ENCODE measurements at places on chromosomes 11 and 22. TPM values are rescaled to one million over a fixed set of nuclear protein-coding genes. Genes with fewer than 3 reads are reported as not detected.

GRCh38 chr22:20857838-20858614, 585 bp downstream of the PI4KA start:
- DNase-seq, result peak; percentile 98

DNA sequence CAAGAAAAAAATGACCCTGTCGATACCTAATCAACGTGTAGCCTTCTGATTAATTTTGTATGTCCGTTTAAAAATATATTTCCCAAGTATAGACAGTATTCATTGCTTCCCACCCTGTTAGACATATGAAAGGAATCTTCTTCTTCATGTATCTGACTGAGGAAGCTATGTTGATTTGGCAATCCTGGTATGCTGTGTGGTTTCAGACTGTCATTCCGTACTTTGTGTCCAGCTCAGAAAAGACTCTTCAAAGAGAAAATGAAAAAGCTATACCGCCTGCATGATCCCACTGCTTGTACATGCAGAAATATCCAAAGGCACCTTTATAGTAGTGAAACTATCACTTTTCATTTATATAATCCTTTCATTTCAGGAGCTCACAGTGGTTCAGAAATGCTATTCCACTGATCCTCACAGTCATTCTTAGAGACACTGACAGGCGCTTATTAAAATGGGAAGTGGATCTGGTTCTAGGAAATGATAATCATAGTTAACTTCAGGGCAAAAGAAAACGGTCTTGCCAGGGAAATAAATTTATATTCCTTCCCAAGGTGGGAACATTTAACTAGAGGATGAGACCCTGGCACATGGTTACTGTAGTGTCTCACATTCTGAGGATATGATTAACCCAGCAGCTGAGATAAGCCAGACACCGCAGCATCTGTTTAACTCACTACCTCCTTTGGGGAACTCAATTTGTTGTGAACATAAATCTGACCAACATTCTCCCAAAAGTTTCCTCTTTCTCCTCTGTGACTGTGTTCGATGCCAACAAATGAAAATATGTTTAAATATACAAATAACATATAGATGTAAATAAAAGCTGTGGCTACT, 599.2 kb upstream of the LUZP2 start:
- no peak for DNase-seq

Gene OR52E8
- total RNA-seq, result not detected

DNA sequence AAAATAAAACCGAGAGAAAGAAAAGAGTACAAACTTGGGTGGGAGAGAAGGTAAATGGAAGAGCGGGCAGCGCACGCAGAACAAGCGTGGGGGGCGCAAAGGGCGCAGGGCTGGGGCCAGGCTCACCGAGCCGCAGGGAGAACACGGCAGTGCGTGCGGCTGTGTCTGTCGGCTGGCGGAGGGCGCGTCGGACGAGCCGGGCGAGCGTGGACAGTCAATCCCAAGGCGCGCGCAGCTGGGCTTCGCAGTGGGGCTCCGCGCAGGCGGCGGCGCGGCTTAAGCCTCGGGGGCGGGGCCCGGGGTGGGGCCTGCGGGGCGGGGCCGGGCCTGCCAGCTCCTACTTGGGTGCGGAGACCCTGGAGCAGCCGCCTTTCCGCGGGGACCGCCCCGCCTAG, at the start of gene UCP2:
Gene UCP2 (minus strand): TSS at position 249 of the 395 bp plus-strand sequence. CDS start 4,465 bp downstream, outside the sequence.
- DNase-seq, result peak; percentile 95

DNA sequence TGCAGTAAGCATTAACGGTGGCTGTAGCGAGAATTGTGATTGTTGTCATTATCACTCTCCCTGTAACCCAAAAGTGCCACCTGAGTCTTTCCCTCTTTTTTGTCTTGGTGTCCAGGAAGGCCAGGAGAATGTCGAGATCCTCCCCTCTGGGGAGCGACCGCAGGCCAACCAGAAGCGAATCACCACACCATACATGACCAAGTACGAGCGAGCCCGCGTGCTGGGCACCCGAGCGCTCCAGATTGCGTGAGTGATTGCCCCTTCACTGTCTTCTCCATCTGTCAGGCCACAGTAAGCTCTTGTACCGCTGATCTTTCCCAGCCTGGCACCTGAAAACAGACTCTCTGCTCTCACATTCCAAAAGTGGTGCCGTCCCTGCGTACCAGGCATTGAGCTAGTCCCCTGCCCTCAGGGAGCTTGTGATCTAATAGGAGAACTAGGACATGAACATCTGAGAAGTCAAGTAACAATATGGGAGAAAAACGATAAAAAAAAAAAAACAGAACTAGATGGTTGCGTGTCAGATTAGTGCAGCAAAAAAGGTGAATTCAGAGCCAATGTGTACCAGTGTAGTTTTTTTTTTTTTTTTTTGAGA, 5.8 kb downstream of the POLR2F start:
- DNase-seq, result no peak

GRCh38 chr11:92136797-92137196, 87.8 kb upstream of the FAT3 start:
- DNase-seq, result no peak

- no peak for DNase-seq
Measured at GRCh38 chr11:62044639-62045121, 77.2 kb upstream of the FTH1 start.

DNA sequence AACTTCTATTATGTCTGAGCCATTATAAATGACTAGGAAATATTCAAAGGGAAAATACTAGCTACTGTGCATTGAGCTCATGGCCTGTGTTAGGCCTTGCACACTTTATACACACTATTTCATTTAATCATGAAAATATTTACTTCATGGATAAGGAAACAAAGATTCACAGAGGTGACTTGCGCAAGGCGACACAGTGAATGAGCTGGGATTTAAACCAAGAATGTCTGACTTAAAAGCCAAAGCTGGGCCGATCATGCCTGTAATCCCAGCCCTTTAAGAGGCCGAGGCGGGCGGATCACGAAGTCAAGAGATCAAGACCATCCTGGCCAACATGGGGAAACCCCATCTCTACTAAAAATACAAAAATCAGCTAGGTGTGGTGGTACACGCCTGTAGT, 231.5 kb downstream of the MIAT start:
- no peak for DNase-seq

GRCh38 chr11:100878474-100878873, 191.4 kb downstream of the ARHGAP42 start:
- DNase-seq, result no peak

GRCh38 chr11:62786318-62787004, 741 bp upstream of the TMEM179B start:
- peak; percentile 98 for DNase-seq

Gene HIRA
- 31.6 TPM for total RNA-seq

GRCh38 chr11:65897020-65897471, 3.1 kb downstream of the FOSL1 start:
- no peak for DNase-seq

- DNase-seq, result no peak
Measured at GRCh38 chr11:133816146-133816870, 29.0 kb downstream of the SPATA19 start.

DNA sequence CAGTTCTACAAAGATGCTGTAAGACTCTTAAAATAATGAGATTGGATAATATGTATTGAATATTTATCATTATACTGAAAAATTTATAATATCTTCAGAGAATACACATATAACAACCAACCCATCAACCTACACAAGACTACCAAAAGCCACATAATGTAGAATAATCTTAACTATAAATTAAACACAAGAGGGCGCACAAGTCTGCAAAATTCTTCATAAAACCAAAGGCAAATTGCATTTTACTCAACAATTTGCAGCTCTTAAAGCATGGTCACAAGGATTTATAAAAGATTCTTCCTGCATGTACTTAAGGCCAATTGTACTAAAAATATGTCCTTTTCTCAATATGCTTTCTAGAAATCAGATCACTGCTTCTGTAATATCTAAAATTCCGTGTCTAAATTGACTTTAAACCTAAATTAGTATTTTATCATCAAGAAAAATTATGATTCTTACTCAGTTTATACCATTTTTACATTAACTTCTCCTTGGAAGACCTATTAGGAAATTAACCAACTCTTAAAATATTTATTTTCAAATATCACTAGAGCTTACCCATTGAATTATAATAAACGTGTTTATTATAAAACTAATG, 79.0 kb downstream of the TTC28 start:
- no peak for DNase-seq

DNA sequence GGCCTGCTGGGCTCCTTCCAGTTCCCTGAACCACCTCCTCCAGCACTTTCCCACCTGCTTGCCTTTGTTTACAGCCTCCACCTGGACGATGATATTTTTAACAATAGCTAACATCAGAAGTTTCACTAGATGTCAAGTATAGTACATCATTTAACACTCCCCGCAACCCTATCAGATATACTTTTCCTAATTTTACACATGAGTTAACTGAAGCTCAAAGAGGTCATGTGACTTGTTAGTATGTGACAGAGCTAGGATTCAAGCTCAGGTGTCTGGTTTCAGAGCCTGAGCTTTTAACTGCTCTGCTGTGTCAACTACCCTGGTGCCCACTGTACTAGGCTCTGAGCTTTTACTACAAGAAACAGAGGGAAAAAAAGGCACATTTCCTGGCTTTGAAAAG, 14.3 kb upstream of the HPX start:
- no peak for DNase-seq

DNA sequence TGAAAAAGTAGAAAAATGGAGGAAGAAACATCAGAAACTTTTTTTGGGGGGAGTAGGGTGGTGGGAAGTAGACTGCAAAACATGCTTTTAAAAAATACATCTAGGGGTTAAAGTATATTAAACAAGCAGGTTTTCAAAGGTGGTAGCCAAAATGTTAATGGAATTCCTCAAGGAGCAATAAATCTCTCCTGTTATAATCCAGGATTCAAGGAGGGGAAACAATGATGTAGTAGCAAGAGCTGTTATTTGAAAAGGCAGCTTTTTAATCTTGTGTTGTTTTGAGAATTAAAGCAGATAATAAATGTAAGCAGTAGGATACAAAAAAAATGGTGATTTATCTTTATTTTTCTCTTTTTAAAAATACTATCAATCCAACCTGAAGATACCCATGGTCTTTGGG, 736.5 kb upstream of the CCDC90B start:
- no peak for DNase-seq

DNA sequence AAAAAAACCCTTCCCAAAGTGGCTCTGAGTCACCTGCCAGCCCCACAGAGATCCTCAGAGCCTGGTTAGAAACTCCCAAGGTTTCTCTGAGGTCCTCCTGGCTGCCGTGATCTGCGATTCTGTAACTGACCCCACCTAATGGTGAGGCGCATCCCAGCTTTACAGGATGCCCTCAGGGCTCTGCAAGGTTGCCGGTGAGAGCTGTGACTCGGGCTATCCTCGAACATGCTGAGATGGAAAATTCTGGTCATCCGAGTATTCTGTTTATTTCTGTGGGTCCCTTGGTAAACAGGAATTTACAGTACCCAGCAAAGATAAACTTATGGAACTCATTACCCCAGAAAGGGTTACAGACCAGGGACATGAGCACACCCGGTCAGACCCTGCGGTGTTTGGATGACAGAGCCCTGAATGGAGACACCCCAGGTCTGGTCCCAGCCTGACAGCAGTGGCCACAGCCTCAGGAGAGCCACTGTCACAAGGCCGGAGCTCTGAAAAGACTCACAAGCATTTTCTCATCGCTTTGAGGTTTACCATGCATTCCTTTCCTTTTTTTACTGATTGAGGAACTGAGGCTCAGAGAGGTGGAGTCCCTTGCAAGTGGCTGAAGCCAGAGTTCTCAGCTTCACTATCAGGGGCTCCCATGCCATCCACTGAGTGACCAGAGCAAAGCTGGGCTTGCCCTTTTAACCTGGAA, 22.2 kb downstream of the LIF start:
- no peak for DNase-seq

Gene NXPE4
- not detected for total RNA-seq

GRCh38 chr11:65278356-65278755, 16.6 kb downstream of the POLA2 start:
- no peak for DNase-seq

DNA sequence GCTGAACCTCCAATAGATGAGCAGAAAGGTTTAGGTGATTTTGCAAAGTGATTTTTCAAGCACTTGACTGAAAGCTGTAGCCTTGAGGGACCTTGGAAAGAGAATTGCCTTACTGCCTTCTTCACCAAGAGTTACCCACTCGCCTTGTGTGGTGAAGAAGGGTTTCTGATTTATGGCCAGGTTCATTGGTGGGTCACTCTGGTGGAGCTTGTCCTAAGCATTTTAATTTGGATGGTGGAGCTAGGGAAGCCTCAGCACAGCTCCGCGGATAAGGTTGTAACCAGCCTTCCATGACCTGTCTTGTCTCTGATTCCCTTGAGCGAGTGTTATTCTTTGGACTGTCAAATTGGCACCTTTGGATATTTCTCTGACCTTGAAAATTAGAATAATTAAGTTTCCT, 226.4 kb downstream of the FAT3 start:
- DNase-seq, result no peak

Gene OR51F2
- not detected for total RNA-seq

- DNase-seq, result no peak
Measured at GRCh38 chr11:88036701-88037100, 138.5 kb downstream of the RAB38 start.

- DNase-seq, result no peak
Measured at GRCh38 chr11:120424970-120425332, 86.6 kb upstream of the GRIK4 start.

Gene MRPL11
- total RNA-seq, result 50.0 TPM

- peak; percentile 87 for DNase-seq
Measured at GRCh38 chr11:120057028-120057330, 80.9 kb downstream of the TRIM29 start.

- peak; percentile 68 for DNase-seq
Measured at GRCh38 chr11:11780858-11781257, 60.9 kb upstream of the USP47 start.

DNA sequence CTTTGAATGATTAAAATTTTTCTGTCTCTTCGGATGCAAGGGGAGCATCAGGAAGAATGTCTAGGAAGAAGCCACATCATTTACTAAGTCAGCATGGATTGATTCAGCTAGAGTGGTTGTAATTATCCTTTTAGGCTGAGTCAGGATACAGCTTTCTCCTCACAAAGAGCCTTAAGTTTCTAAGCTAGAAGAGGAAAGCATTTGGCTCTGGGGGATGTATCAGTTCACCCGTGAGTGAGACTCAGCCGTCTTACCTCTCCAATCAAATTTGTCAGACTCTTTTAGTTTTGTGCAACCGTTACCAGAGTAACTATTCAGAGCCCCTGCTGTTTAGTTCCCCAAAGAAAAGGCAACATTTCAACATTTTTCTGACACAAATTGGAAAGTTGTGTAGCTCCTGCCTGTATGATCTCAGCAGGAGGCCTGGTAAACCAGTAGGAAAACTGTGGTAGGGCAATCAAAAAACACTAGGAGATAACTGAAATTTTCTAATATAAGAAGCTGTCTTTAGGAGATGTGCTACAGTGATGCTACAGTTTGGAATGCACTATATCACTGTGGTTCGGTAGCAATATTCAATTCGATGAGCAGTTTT, 432.4 kb upstream of the LUZP2 start:
- DNase-seq, result no peak

DNA sequence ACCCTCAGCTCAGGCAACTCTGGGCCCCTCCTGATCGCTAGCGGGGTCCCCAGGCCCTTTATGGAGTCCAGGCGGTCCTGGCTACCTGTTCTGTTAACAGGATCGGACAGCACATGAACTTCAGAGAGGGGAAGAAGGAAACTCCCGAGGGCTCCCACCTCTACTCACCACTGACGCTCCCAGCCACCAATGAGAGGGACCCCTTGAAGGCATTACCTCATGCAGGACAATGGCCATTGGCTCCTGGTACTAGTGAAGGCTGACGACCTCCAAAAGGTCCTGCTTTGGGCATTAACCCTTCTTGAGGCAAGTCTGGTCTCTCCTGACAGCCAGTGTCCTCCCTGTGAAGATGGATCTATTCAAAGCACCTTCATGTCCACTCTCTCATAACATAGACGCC, 71.5 kb upstream of the LMO1 start:
- no peak for DNase-seq

- DNase-seq, result no peak
Measured at GRCh38 chr11:34642873-34643272, 22.0 kb downstream of the EHF start.

Gene SAA4
- not detected for total RNA-seq

Gene OVOL1
- not detected for total RNA-seq
